Stimulated activated CD8-positive, alpha-beta memory T cell treated with anti-CD3 and anti-CD28 coated beads, Interleukin-7, amount 100 ng/mL, for 1 hour (primary cell): ENCODE measurements at places on chromosomes 5 and 9.

DNA sequence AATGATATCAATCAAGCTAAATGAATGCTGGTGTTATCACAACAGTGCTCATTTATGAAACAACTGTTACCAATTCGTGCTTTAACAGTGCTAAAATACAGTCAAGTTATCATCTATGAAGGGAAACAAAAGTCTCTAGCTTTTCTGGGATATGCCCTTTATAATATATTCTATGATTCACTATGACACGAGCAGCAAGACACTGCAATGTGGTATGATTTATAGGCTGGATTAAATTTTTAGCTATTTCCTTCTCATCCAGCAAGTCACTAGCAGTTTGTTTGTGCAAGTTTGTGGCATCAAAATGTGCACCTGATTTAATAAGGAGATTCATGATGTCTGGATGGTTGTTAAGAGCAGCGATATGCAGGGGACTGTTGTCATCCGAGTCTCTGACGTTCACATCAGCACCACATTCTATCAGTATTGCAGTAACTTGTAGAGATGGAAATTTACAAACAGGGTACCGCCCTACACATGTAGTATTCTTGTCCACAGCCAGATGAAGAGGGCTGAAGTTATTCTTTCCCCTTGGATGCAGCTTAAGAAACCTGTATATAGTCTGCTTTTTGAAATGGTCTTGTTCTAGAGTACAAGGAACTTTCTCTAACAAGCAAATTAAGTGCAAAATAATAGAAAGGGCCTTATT is 20.3 kb downstream of the FEM1C start:
- no peak for DNase-seq

- DNase-seq, result no peak
Measured at GRCh38 chr5:143771189-143771588, 40.8 kb upstream of the HMHB1 start.

- DNase-seq, result no peak
Measured at GRCh38 chr5:142117579-142118151, 9.1 kb downstream of the NDFIP1 start.

- no peak for DNase-seq
Measured at GRCh38 chr9:90441814-90442213, 200.8 kb downstream of the DIRAS2 start.

- DNase-seq, result no peak
Measured at GRCh38 chr5:88718736-88719135, 164.2 kb downstream of the MEF2C start.

DNA sequence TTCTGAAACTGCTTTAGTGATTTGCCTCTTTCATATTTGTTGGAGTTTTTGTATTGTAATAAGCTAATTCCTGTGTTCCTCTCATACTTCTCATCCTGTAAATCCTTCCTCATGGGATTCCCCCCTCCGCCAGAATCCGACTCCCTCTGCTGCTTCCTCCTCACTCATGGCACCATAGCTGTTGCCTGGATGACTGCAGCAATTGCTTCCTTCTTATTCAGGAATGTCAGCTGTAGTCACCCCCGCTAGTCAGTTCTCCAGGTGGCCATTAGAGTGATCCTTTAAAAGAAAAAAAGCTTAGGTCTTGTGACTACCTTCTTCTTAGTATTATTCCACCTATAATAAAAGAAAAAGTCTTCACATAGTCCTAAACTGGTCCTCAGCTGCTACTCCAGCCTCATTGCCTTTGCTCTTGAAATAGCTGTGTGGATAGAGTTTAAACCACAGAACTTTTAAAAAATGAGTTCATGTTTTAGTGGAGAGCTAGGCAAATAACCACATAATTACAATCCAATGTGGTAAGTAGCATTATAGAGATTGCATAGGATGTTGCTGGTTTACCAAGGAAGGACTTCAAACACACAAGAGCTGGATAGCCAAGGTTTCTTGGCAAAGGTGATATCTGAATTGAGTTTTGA is 227.3 kb downstream of the KDM4C start:
- DNase-seq, result no peak

DNA sequence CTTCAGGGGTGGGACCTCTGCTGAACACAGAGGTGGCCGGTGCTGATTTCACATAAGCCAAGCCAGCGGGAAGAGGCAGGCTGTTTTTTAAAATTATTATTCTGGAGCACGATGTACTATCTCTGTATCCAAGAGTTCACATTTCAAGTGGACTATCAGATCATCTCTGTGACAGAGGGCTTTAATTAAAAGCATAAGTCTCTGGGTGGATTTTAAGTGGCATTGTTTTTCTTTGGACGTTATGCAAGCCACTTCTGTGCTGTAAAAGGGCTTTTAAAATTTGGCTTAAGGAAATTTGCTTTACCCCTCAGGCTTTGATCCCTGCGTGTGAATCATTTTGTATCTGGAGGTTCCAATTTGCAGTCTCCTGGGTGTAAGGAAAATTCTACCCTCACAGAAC is 124.7 kb downstream of the PALM2AKAP2 start:
- DNase-seq, result no peak

DNA sequence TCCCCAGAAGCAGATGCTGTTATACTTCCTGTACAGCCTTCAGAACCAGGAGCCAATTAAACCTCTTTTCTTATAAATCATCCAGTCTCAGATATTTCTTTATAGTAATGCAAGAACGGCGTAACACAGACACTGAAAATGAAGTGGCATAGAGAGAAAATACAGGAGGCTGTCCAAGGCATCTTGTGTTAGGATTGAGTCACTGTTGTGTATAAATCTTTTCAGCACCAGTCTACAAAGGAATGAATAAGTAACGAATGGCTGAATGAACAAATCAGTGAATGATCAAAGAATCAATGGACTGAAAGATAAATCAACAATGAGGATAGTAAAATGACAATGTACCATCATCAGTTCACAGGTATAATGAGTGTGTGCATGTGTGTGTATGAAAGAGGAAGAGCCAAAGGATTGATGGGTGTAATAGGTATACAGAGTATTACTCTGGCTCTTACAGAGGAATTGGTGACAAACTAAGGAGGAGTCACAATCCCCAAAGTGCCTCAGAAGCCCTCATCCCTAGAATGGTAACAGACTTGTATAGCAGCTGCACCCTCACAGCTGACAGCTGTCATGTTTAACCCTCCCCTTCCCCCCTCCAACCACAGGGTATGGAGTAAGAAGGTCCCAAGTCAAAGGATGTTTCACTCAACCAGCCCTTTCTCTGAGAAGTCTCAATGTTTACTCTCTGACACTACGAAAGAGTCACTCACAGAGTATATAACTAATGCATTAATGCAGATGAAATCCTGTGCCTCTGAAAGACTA is 29.8 kb upstream of the MIER3 start:
- no peak for DNase-seq

GRCh38 chr5:149271716-149272563 is at the start of gene AFAP1L1:
AFAP1L1 (plus strand) TSS chr5:149271859; CDS start chr5:149271969, 110 bp downstream.
- no peak for DNase-seq

GRCh38 chr5:115423541-115423940 is 121.0 kb downstream of the FEM1C start:
- DNase-seq, result no peak

DNA sequence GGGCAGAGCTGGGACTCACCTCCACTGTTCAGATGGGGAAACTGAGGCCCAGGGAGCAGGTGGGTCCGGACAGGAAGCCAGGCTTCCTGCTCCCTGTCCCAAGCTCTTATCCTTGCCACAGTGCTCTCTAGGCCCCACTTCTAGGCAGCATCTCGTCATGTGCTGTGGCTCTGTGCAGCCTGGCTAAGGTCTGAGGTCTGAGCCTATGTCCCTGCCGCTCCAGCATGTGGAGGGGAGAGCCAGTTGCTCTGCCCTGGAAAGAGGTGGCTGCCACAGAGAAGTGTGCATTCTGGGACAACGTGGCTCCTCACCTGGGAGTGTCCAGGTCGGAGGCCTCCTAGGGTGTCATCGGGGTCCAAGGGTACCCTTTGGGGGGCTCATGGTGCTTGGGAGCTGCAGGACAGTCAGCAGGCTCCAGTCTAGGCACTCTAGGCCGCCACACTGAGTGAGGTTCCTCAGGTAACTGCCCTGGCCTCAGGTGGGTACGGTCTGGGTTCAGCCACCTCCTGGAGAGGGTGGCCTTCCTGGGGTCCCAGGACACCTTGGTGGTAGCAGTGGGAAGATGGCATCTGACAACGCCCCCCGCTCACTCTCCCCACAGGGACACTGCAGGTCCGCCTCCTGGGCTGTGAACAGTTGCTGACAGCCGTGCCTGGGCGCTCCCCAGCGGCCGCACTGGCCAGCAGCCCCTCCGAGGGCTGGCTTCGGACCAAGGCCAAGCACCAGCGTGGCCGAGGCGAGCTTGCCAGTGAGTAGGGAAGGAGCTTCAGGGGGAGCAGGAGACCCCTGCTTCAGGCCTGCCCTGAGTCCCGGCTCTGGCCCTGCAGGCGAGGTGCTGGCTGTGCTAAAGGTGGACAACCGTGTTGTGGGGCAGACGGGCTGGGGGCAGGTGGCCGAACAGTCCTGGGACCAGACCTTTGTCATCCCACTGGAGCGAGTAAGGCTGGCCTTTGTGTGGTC is 10.4 kb downstream of the PKN3 start:
- no peak for DNase-seq

GRCh38 chr9:78985084-78985738 is 586.6 kb upstream of the TLE4 start:
- no peak for DNase-seq

GRCh38 chr5:141001446-141001843 is 35.2 kb downstream of the PCDHAC2 start:
- DNase-seq, result no peak

DNA sequence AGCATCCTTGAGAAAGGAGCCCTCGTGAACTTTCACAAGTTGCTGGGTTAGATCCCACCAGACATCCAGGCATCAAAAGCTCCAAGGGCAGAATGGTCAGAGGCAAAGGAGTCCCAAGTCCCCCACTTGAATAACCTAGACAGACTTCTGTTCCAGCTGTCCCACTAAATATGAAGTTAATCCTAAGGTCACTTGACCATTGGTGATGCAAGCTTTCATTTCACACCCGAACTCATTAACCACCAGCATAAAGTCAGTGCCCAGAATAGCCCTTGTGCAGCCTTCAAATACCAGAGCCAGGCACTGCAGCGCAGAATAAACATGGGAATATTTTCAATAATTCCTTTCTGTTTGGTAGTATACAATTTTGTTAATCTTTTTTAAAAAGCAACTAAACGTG is 28.9 kb downstream of the OXCT1 start:
- no peak for DNase-seq

DNA sequence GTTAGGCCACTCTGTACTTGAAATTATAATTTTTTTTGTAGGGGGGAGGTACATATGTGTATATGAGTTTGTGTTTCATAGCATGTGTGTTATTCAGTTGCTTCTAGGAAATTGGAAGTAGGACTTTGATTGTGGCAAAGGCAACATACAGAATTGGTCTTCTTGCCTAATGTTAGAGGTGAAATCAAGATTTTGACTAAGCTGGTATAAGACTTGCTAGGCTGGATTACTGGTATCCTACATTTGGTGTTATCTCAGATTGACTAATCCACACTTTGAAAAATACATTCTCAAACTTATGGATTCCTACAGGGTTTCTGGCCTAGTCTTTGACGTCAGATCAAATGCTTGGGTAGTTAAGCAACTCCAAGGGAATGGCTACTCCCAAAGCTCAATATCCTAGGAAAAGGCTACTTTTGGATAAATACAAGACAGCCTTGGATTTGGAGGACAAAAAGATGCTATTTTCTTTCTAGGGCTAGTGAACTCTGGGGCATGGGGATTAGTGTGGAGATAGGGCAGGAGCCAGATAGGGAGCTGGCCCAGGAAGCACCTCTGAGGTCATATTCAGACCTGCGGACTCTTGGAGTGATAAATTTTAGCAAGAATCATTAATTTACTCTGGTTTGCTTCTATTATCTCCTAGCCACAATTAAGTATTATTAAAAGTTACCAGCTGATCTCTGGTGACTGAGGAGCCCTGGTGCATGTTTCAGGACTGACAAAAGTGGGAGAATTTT is 144.0 kb upstream of the RPS23 start:
- no peak for DNase-seq

- no peak for DNase-seq
Measured at GRCh38 chr9:108166519-108166918, 677.0 kb upstream of the KLF4 start.

DNA sequence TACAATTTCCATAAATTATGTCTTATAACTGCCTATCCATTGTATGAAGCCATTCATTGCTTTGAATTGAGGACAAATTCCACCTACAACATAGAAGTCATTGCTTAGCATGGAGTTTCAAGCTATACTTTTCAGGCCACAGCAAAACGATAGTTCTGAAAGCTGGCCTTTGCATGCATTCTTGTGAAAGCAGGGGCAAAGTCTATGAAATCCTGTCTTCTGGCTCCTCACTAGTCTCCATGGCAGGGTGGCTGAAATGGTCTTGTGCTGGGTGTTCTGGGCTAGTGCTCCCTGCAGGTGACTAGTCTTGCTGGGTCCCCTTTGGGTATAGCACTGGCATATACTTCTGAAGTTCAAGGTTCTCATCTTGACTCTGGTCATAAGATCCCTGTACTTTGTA is 353.9 kb upstream of the ZNF608 start:
- no peak for DNase-seq

DNA sequence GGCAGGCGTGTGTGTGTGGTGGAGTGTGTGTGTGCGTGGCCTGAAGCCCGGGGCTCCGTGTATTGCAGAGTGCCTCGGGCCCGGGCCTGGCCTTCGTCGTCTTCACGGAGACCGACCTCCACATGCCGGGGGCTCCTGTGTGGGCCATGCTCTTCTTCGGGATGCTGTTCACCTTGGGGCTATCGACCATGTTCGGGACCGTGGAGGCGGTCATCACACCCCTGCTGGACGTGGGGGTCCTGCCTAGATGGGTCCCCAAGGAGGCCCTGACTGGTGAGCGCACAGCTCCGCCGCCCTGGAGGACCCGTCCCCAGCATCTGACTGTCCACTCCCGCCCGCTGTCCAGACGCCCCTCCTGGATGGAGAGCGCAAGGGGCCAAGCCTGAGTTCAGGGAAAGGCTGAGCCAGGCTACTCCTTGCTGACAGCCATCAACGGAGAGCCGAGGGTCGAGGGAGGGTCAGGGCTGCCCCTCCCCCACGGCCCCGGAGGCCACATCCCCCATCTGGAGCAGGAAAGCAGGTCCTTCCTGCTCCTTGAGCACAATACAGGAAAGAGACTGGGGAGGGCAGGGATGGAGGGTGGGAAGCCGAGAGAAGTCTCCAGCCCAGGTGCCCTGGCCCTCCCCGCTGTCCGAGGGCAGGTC is 18.4 kb downstream of the SLC6A18 start:
- no peak for DNase-seq
